Ammon's horn (tissue), 1 donor: ENCODE measurements at places on chromosomes 5 and 9.

GRCh38 chr5:168851902-168852321 lies 272.7 kb upstream of the PANK3 start:
- peak; percentile 53 for DNase-seq

DNA sequence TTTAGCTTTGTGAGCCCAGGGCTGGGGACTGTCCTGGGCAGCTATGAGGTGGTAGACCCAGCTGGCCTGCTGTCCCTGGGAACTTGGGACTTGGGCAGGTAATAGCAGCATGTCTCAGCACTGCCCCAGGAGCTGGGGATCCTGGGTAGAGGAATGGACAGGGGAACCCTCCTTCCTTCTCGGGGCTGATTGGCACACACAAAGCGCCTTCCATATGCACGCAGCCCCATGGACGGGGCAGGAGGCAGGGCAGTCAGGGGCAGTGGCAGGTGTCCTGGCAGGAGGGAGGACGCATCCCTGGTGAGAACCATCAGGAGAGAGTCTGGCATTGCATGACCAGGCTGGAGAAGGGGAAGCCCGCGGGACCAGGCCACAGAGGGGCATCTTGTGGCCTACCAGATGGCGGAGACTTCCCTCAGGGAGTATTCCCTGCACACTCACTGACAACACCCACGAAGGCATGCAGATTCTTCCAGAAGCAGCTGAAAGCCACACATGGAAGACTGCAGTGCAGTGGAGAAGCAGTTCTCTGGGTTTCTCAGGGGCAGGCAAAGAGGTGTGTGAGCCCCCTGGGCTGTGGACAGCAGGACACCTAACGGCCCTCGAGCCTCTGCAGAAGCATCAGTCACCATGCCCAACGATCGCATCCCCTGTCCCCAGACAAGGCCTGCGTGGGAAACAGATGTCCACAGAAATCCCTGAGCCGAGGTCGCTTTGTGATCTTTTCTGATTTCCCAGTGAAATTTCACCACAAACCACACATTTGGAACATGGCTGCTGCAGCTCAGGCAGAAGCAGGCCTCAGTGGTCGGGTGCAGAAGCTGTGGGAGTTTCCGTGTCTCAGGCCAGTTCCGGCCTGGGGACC lies 7.0 kb upstream of the NKD2 start:
- no peak for DNase-seq

DNA sequence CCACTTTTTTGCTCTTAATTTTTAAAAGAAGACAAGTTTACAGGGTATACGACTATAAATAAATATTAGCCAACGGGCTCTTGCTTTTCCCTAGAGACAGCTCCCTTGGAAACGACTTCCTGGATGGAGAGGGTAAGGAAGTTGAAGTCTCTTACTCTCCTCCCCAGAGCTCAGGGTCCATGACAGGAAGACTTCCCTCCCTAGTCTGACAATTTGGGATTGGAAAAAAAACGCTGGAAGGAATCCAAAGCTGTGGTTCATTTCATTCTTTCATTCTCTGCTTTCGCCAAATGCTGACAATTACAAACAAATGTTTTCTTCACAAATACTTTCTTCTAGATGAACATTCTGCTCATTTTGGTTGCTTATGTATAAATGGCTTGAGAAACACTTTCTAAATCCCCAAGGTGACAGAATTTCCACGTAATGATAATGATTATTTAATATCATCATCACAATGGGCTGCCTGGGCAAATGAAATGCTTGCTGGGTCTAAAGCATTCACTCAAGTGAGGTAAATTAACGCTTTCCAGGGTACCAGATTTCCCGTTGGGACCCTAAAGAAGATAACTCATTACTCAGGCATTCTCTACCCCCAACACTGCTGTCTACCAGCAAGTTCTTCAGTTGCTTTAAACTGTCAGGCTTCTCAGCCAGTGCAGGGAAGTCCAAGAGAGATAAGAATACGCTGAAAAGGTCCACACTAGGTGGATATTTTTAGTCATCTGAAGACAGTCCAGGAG lies 139.8 kb upstream of the SLC30A5 start:
- no peak for DNase-seq

DNA sequence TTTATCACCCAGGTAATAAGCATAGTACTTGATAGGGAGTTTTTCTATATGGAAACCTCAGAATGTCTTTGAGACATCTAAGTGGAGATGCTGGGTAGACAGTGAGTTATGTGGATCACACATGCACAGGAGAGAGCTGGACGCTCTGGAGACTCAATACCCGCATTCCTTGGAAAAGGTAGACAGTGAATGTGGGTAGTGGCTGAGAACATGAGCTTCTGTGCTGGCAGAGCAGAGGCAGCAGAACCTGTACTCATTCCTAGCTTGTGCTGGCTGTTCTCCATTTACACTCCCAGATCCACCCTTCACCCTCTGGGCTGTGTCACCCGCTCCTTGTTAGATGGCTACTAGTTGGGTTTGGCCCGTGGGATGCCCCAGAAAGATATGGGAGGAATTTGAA lies 269.8 kb downstream of the ASTN2 start:
- DNase-seq, result no peak

- DNase-seq, result no peak
Measured at GRCh38 chr5:175894793-175895192, 23.4 kb downstream of the CPLX2 start.

GRCh38 chr5:161847447-161847846 lies 473 bp upstream of the GABRA1 start:
- peak; percentile 30 for DNase-seq

- DNase-seq, result no peak
Measured at GRCh38 chr5:31553863-31554262, 21.8 kb downstream of the C5orf22 start.

- DNase-seq, result peak; percentile 42
Measured at GRCh38 chr5:9265441-9266287, 280.2 kb downstream of the SEMA5A start.

GRCh38 chr9:80952363-80952922 lies 736.9 kb downstream of the TLE1 start:
- DNase-seq, result no peak

GRCh38 chr5:180803181-180804128 lies 849 bp upstream of the MGAT1 start:
- peak; percentile 76 for DNase-seq

- DNase-seq, result no peak
Measured at GRCh38 chr5:147017621-147018020, 139.1 kb upstream of the PPP2R2B start.

GRCh38 chr5:111963555-111963954 lies 206.6 kb upstream of the NREP start:
- DNase-seq, result no peak
